Ecto neural progenitor cell (in vitro differentiated cells): ENCODE measurements at places on chromosomes 11 and 22.
A peak's percentile ranks its signal among the peaks of the same experiment; 100 is the strongest.

DNA sequence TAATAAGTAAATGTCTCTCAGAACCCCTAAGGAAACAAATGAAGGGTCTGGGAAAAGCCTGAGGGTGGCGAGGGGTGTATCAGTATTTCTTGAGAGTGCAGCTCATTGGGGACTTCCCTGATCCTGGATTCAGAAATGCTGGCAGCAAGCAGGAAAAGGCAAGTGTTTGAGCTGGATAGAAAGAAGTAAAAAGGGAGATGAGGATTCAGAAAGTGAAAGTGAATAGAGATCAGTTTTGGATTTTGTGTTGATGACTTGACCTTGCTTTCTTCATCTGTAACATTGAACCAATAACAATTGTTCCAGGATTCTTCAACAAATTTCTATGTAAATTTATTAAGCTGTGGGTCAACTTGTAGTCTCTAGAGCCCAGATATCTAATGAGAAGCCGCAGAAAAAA lies 66.9 kb upstream of the CTSC start:
- DNase-seq = no peak

DNA sequence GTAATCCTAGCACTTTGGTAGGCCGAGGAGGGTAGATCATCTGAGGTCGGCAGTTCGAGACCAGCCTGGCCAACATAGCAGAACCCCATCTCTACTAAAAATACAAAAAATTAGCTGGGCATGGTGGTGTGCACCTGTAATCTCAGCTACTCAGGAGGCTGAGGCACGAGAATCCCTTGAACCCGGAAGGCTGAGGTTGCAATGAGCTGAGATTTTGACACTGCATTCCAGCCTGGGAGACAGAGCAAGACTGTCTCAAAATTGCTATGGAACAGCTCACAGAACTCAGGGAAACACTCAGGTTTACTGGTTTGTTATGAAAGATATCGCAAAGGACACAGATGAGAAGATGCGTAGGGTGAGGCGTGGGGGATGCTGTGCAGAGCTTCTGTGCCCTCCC lies 2.7 kb downstream of the FAM118A start:
- no peak for DNase-seq

GRCh38 chr11:55652560-55652959 lies 4.4 kb downstream of the OR4S2 start:
- DNase-seq = no peak

GRCh38 chr11:12430954-12431595 lies 53.7 kb downstream of the PARVA start:
- DNase-seq = no peak

DNA sequence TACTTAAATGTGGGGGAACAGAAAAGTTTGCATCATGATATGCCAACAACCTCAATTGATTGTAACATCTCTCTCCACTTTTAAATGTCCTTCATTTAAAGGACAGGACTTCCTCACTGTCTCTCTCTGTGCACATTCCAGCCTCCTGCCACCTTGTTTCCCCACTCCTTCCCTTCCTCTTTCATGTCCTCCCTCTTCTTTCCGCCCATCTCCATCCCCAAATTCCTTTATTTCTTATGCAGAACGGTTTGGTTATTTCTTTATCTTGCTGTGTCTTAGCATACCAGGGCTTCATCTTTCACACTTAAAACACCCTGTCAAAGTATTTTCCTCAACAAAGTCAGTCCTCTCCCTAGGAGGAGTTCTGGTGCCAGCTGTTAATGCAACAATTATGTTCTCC lies 293.8 kb downstream of the NXPE2 start:
- no peak for DNase-seq

DNA sequence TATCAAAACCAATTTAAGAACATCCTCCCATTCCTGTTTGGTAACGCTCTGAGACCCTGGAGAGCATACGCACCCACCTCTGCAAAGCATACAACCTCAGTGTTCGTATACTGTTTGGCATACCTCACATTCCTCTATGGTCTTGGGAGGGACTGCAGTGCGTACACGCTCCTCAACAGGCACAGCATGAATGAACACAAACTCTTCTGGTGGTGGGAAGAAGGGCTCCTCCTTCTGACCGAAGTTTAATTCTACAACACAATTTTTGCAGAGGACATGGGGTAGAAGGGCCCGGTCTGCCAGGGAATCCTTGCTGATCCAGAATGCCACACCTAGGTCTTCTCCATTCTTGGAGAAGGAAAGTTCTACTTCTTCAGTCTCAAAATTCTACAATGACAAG lies 5.3 kb downstream of the HNRNPUL2 start:
- peak; percentile 48 for DNase-seq

DNA sequence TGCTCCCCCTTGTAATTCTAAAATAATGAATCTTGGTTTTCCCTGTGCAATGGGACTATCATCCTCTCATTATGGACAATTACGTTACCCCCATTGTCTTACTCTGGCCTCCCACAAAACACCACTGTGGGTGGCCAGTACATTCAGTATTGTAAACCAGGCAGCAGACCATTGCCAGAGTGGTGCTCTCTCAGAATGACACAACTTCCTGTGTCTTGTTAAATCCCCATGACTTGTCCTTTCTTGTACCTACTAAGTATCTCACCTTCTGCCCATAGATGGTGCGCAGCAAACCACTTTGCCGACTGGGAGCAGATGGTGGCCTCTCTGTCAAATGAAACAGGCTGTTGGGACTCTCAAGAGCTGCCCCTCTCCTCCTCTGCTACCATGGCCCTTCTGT lies 287.1 kb upstream of the RAG2 start:
- no peak for DNase-seq

DNA sequence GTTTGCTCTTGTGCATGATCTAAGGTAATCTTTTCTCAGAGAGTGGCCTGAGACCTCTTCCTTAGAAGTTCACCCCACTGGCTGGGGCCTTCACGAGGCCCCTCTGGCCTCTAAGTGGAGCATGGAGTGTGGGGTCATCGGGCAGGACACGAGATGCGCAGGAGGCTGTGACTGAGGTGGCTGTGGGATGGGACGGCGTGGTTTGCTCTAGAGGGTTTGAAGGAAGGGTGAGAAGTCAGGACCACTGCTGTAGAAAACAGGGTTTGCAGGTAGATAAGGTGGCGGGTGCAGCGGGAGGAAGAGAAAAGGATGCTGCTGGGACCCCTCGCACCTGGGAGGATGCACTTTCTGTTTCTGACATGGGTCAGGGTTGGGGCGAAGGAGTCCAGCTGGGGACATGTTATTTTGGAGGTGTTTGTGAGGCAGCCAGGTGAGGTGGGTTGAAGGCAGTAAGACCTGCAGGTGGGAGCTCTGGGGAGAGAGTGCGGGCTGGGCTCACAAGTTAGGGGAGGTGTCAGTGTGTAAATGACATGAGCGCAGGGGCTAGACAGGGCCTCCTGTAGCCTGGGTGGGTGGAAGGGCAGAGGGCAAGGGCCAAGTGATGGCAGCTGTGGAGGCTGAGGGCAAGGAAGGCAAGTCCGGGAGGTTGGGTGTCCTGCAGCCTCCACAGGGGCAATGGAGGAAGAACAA lies 62.5 kb downstream of the KCNQ1 start:
- no peak for DNase-seq

GRCh38 chr22:22913989-22914388 lies 26.4 kb downstream of the IGLL5 start:
- DNase-seq = no peak

DNA sequence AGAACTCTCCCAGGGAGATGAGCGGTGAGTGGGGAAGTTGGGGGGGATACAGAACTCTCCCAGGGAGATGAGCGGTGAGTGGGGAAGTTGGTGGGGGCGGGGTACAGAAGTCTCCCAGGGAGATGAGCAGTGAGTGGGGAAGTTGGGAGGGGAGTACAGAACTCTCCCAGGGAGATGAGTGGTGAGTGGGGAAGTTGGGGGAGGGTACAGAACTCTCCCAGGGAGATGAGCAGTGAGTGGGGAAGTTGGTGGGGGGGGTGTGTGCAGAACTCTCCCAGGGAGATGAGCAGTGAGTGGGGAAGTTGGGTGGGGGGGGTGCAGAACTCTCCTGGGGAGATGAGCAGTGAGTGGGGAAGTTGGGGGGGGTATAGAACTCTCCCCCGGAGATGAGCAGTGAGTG lies 186.5 kb downstream of the SHANK2 start:
- DNase-seq = no peak

- DNase-seq = no peak
These were observed 1.5 kb downstream of the RPS6KA4 start for GRCh38 chr11:64360448-64360921.

DNA sequence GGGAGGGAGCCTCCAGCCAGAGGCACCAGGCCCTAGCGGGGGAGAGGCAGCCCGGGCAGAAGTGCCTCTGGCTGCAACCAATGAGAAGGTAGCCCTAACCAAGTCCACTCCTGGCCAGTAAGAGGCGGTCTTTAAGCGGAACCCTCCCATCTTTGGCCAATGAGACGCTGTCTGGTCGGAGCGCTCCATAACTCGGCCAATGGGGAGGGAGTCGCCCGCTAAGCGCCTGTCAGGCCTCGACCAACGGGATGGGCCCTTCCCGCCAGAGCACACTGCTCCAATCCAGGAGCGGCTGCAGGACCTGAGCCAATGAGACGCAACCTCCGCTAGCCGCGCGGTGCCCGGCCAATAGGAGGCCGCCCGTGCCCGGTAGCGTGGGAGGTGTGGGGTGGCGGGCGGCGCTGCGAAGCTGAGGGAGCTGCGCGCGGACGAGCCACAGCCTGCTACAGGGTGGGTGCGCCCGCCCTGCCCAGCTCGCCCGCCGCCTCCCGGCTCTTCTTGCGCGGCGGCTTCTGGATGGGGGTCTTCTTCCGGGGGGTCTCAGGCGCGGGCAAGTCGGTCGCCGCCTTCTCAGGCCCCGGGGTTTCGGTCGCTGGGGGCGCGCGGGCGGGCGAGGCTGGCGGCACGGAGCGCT lies 12.6 kb downstream of the SCARF2 start:
- peak; percentile 79 for DNase-seq

GRCh38 chr22:21937821-21938070 lies 14.9 kb downstream of the PPM1F start:
- DNase-seq = no peak

GRCh38 chr22:35174401-35175038 lies 82.8 kb upstream of the HMGXB4 start:
- no peak for DNase-seq

- peak; percentile 69 for DNase-seq
These were observed 1.0 kb downstream of the SMCO4 start for GRCh38 chr11:93541884-93542810.

GRCh38 chr11:82194521-82194920 lies 539.1 kb downstream of the FAM181B start:
- DNase-seq = no peak

DNA sequence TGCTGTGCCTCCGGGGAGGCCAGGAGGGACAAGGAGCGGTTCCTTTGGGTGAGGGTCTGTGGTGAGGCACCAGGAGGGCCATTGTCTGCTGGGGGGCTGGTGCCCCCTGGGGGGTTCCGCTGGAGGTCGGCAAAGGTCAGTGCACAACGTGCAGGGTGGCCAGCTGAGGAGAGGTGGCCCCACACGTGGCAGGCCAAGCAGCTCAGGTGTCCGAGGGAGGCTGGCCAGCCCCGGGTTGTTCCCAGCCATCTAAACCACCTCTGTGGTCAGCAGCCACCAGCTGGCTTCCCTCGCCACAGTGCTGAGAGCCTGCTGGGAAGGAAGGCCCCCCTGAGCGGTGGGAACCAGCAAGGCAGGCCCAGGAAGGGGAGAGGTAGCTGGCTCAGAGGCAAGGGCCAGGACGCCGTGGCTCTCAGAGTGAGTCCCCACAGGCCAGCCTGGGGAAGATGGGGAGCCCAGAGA lies 4.2 kb downstream of the TSSC4 start:
- DNase-seq = no peak

DNA sequence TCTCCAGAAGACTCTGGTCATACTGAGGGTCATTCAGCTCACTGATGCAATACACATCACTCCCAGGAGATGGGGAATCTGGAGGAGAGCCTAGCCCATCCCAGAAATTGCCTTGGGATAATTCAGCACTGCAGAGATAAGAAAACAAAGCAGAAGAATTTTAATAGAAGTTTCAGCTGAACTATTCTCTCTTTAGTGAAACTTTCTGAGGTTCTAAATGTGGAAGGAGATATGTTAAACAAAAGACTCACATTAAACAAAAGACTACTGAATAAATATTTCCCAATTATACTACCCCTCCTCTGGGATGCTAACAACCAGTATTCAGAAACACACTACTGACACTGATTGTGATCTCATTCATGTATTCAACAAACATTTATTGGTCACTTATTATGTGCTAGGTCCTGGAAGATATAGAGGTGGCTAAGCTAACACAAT lies 47.8 kb downstream of the C2CD3 start:
- no peak for DNase-seq

DNA sequence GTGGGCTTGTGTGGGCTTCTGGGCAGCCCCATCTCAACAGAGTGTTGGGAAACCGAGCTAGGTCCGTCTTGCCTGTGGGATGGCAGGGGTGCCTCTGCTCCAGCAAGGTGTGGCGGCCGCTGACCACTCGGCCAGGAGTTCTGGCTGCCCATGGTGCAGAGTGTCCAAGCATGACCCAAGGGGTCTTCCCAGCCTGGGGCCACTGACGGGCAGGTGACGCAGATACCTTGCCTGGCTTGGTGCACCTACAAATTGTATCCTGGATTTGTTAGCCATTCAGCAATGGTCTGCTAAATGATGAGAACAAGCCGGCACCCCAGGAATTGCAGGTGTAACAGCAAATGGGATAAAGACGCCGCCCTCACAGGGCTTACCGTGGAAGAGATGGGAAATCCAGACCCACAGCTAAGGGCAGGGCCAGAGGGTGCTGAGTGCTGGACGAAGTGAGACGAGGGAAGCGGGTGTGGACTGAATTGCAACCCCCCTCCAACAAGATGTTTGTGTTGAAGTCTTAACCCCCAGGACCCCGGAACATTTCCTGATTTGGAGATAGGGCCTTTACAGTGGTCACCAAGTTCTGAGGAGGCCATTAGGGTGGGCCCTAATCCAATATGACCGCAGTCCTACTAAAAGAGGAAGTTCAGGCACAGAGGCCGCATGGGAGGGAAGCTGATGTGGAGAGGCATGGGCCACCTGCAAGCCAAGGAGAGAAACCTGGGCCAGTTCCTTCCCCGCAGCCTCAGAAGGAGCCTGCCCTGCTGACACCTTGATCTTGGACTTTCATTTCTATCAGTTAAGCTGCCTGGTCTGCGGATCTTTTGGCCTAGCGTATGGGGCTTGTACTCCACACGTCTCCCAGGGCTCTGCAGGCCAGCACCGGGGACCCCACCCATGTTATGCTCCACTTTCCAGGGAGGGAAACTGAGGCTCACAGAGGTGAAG lies 45.2 kb upstream of the LINC01488 start:
- DNase-seq = no peak

- no peak for DNase-seq
These were observed 34.2 kb downstream of the MCM5 start for GRCh38 chr22:35434061-35434710.

DNA sequence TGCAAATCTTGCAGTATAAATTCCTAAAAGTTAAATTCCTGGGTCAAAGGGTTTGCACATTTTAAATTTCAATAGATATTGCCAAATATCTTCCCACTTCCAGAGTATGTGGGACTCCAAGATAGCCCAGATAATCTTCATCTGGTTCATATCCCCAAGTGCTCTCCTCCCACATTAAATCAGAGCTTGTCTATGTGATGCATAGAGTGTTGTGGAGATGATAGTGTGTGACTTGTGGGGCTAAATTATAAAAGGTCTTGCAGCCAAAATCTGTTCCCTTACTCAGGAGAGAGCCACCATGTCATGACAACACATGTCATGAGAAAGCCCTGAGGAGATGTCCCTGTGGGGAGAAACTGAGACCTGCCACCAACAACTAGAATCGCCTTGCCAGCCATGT lies 39.9 kb upstream of the TEAD1 start:
- DNase-seq = no peak

- no peak for DNase-seq
These were observed 27.1 kb downstream of the KRTAP5-5 start for GRCh38 chr11:1656670-1657069.
